ENCODE measurements at places on chromosomes 3 and 15.

GRCh38 chr15:29522373-29523276 is 253.0 kb upstream of the NSMCE3 start:
- DNase-seq, result no peak

GRCh38 chr15:40940296-40940801 is 11.2 kb downstream of the DLL4 start:
- DNase-seq, result no peak

DNA sequence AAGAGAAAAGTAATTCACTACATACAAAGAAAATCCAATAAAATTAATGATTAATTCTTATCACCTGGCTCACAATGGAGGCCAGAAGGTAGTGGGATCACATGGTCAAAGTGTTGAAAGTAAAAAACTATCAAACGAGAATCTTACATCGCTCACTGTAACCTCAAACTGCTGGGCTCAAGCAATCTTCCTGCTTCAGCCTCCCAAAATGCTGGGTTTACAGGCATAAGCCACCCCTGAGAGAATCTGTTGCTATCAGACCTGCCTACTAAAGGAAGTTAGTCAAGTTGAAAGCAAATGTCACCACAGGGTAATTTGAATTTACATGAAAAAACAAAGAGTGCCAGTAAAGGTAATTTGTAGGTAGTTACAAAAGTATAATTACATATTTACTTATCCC is 103.3 kb downstream of the PCCB start:
- no peak for DNase-seq

GRCh38 chr3:193883551-193883950 is 252.4 kb upstream of the HES1 start:
- no peak for DNase-seq

DNA sequence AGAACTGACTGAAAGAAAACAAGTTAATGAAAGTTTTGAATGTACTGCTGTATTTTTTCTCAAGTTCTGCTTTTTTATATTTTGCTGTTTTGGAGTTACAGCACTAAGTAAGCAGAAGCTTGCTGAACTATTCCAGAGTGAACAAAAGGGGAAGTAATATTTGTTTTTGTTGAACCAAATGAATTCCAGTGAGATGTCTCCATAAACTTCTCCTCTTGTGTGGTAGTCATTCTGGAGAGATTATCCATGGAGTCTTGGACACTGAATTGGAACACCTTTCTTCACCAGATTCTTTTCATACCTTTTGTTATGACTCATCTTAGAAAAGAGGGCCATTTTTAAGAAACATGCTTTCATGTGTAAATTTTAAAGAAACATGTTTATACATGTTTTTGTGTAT is 8.8 kb downstream of the ANKUB1 start:
- DNase-seq, result no peak

DNA sequence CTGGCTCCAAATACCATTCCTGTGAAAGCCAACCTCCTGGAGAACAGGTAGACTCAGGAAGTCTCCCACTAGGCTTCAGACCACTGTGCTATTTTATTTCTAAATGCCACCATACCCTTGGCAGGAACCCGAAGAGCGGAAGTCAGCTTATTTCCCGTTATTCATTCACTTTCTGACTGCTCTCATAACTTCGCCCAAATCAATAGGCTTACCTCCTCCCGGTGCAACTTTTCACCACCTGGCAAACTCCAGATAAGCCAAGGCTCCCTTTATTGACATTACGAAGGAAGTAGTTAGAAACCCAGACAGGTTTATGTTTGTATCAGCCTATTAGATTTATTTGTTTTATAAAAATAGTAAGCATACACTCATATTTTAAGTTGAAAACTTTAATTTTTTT is 3.3 kb upstream of the CCDC54 start:
- DNase-seq, result no peak

GRCh38 chr3:171088964-171089754 is 62.6 kb upstream of the SLC2A2 start:
- DNase-seq, result peak; percentile 87

DNA sequence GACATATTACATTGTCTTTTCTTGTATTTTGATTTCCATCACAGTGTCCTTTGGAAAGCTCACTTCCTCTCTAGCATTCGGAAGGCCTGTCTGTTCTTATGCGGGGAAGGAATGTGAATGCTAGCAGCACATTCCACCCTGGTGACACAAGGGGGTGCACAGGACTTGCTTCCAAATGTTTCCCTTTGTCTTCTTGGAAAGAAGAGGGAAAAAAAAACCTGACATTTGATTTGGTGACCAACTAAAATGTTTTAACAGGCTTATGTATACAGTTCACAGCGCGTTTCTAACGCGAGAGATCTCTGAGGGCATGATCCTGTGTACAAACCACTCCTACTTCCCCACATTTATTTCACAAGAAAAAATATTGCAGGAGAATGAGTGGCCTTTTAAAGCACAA is 107.6 kb upstream of the FXR1 start:
- no peak for DNase-seq

DNA sequence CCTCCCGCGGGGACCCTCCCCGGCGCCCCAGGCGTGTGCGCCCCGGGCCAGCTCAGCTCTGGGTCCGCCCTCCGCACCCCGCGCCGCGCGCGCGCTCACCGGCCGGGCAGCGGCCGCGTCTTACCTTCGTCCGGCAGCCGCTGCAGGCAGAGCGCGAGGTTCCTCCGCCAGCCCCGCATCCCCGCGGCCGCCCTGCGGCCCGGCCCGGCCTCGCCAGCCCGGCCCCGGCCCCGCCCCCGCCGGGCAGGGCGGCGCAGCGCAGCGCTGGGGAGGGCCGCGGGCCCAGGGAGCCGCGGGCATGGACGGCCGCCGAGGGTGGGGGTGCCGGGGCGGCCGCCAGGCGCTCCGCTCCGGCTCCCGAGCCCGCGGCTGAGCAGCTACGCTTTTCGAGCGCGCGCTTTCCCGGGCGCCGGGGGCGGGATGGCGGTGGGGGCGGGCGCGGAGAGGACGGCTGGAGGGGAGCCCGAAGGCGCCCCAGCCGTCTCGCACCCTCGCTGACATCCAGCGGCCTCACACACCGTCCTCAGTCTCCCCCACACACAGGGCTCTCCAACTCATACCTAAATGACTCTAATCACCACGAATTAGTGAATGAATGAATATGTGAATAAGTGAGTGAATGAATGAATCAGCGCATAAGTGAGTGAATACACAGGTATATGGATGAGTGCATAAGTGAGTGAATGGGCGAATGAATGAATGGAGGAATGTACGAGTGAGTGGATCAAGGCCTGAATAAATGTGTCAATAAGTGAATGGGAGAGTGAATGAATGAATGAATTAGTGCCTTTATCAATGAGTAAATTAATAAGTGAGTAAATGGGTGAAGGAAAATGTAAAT is 48.5 kb upstream of the CCDC174 start:
- DNase-seq, result no peak

GRCh38 chr15:61820951-61821350 is 239.3 kb downstream of the VPS13C start:
- DNase-seq, result no peak

DNA sequence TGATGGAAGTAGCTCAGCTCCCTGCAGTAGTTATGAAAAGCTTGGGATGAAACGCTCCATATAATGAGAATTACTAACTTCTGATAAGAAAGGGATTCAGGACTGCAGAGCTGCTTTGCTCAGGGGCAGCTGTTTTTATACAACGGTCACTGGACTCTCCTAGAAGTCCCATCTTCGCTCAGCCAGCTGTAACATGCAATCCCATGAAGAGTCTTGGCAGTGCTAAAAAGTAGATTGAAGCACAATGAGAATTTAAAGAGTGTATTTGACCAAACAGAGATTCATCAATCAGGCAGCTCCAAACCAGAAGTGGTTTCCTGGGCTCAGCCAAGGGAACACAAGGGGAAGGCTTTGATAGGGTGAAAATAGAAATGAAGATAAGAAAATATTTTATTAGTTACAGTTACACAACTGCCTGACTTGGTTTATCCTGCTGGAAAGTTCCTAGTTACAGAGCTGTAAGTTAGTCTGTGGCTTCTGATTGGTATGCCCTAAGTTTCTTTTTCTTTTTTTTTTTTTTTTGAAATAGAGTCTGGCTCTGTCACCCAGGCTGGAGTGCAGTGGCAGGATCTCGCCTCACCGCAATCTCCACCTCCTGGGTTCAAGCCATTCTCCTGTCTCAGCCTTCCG is 24.1 kb downstream of the SIDT1 start:
- DNase-seq, result no peak

DNA sequence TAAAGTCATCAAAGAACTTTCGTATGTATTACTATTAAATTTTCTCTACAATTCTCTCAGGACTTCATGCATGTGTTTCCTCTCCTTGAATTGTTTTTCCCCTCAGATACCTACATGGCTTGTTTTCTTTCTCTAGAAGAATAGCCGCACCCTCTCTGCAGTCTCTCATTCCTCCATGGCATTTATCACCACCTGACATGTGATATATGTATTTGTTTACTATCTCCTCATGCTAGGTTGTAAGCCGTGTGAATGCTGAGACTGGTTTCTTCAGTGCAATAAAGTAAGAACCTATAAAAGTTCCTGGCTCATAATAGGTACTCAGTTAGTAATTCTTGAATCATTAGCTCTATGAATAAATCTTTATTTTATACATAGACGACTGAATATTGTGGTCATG is 149.2 kb downstream of the CNTN4 start:
- no peak for DNase-seq

DNA sequence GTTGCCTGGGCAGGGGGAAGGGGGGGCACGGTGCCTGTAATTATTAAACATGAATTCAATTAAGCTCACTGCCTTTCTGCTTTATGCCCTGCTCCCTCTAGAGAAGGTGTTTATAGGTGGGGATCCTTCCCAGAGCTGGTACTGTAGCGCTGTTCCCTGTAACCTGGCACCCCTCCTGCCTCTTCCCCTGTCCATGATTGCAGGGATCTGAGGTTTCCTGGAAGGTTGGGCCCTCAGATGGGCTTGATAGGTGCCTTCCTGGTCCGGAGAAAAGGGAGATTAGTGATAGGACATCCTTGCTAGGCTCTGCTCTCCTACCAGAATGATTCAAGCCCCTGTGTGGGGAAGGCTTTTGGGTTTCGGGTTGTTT is 2.1 kb upstream of the FAM131A start:
- DNase-seq, result no peak

DNA sequence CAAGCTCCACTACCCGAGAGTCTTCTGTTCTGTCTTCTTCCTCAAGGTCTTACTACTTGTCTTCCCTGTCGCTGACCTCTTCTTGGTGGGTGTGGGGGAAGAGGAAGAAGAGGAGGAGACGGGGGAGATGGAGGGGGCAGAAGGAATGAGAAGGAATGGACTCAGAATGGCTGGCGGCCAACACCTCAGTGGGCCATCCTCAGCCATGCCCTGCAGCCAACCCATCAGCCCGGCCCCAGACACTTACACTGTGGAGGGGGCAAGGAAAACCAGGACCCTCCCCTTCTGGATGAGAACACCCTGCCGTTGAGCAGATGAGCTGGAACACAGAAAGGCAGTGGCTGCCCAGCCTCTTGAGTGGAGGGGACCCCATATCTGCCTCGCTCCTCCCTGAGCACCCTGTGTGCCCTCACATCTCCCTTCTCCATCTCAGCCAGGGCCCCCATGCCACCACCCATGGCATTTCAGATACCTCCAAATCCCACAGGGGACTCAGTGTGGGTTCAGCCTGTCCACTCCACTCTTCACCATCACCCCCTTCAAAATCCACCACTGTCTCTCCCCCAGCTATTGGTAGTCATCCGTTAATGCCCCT is 45.5 kb upstream of the PRR23E start:
- DNase-seq, result no peak

DNA sequence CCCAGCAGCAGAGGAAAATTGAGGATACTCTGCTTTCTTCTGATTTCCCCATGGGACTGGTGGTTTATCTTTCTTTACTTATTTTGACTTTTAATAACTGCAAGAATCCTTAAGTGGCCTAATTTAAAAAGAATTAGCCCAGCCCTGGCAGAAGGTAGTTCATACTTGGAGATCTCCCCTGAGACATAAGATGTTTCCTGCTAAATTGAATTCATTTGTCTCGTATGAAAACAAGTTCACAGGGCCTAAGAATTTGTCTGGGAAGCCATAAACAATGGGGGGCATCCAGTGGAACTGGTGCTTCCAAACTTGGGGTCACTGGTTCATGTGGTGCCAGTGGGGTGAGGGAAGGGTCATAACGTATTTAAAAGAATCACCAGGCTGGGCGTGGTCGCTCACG is 283.1 kb upstream of the RASGRP1 start:
- no peak for DNase-seq

DNA sequence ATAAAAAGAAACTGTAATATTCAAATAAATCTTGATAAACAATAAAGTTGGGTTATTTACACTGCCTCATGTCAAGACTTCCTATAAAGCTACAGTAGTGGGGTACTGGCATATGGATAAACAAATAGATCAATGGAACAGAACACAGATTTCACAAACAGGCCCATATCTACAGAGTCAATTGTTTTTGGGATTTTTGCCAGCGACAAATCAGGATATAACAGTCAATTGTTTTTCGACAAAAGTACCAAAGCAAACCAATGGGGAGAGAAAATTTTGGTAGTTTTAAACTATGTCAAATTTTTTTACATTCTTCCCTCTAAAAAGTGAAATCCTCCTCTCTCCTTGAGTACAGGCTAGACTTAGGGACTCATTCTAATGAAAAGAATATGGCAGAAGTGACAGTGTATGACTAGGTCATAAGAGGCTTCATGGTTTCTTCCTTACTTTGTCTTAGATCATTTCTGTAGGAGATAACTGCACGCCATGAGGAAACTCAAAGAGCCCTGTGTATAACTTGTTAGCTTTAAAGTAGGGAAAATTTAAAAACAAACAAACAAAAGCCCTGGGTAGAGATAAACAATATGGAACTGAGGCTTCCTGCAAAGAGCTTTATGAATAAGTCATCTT is 16.9 kb downstream of the IP6K1 start:
- DNase-seq, result no peak

- no peak for DNase-seq
These were observed 200.9 kb upstream of the ZPLD1 start for GRCh38 chr3:102233881-102234280.

DNA sequence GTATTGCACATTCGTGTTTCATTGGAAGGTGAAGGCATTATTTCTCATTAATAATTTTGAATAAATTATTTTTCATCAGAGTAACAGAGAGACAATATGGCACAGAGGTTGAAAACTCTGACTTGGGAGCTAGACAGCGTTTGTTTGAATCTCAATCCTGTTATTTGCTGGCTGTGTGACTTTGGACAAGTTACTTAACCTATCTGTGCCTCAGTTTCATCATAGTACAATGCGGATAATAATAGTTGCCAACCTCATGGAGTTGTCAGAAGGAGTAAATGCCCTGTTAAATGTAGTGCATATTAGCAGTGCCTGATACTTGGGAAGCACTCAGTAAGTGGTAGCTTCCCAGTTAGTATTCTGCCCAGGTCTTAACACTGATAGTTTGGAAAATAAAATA is 151.7 kb downstream of the SPATA16 start:
- DNase-seq, result no peak

Measured in NCI-H446 treated with DMSO at 0.1 percent for 48 hours (cell line).